ENCODE measurements at places on chromosomes 1 and 21.

DNA sequence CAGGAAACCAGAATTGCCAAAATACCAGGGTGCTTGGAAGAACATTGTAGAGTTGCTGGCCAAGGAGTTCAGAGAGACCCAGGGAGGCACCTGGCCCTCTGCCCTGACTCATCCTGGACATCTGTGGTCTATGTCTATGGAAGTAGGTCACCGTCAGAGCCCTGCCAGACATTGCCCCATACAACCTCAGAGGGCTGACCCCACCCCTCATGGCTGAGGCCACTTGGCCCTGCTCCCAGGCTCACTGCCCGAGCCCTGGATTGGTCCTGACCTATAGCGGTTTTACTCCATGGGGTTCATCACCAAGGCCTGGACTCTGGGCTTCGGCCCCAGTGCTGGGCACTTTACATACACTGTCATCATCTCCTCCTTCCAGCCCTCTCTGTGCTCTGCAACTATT, 233.1 kb downstream of the PTPRU start:
- DNase-seq, result no peak

- peak; percentile 47 for DNase-seq
Observed at GRCh38 chr1:166166698-166167571, at the start of gene FAM78B. FAM78B (minus strand) TSS chr1:166167001; CDS start chr1:166166248, 753 bp downstream.

GRCh38 chr1:54548389-54549044, 489 bp downstream of the ACOT11 start:
- DNase-seq, result no peak

DNA sequence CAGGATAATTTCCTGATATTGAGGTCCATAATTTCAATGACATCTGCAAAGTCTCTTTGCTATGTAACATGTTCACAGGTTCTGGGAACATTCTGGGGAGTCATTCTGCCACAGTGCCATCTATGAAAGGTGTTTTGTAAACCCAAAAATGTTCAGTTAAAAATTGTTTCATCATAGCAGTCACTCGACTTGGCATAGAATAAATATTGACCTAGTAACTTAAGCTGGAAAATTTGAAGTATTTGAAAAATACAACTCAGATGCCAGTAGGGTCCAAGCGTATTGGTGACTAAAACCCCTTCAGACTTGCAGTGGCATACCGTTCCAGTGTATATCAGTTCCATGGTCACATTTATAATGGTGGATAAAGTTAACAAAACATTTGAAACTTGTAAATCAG, 6.8 kb downstream of the DESI2 start:
- DNase-seq, result no peak

DNA sequence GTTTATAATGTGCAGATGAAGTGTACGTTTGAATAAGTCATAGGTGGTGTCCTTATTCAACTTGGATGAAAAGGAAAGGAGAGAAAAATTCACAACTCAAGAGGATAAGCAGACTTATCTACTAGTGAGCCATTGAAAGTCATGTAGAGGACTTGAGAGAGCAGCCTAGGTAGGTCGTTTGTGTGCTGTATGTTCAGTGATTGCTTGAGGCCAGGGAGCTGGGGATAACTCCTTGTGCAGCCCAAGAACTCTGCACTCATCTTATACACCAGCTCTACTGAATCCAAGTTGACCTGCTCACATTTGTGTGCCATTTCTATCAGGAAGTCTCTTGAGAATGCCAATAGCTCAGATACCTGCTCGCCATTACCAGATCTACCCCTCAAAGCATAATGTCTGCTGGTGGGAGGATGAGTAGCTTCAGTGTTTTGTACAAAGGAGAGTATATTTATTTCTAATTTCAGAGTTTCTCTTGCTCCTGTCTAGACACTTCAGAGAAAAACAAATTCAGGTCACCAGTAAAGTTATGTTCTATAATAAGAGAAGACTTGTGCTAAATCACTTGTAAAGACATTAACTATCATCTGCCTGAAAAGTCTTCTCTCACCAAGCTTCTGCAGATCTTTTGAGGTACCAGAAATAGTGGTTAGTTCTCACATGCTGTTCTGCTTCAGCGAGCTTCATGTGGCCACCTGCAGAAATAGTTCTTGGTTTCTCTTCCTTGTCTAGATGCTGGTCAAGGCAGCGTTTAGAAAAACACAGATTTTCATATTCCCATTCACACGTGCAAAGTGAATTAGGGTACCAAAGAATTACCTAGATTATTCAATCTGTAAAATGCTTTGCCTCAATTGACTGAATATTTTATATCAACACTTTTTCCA, 10.8 kb downstream of the S1PR1 start:
- no peak for DNase-seq

- no peak for DNase-seq
Observed at GRCh38 chr1:227786673-227787512, 28.6 kb upstream of the PRSS38 start.

GRCh38 chr1:207847116-207847515, 63.8 kb downstream of the CD34 start:
- no peak for DNase-seq

DNA sequence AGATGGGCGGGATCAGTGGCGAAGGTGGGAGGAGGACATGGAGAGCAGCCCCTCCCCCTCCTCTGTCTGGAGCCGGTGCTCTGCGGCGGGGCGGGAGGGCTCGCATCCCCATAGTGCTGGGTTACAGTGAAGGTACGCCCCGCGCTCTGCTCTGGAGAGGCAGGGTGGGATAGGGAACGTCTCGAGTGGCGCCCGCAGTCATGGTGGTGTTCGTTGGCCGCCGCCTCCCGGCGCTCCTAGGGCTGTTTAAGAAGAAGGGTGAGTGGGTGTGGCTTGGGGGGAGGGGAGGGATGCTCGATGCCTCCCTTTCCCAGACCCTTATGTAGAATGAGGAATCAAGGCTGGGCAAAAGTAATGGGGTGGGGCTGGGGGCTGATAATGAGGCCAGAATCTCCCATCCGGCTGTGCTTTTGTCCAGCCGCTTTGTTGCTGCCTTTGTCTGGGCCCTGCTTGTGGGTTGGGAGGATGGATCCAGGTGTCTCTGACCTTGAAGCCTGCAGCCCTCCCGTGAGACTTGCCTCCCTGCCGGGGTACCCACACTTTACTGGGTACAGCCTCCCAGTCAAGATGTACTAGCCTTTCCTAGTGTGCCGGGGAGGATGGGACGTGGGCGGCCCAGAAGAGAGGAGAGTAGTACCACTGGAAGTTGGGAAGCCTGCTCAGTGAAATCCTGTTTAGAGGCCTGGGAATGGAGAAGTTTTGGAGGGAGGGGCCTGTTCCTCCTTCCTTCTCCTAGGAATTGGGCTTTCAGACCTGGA, 51.4 kb downstream of the YARS1 start:
- no peak for DNase-seq

- no peak for DNase-seq
Observed at GRCh38 chr1:65163201-65163805, 15.3 kb downstream of the AK4 start.

GRCh38 chr1:199226163-199226562, 587.3 kb downstream of the PTPRC start:
- DNase-seq, result no peak

- peak; percentile 9 for DNase-seq
Observed at GRCh38 chr1:98661544-98662355, at the start of gene SNX7. SNX7 (plus strand) TSS chr1:98661721; CDS start chr1:98661732, 11 bp downstream.

GRCh38 chr21:15285556-15285955, 220.8 kb upstream of the NRIP1 start:
- no peak for DNase-seq

DNA sequence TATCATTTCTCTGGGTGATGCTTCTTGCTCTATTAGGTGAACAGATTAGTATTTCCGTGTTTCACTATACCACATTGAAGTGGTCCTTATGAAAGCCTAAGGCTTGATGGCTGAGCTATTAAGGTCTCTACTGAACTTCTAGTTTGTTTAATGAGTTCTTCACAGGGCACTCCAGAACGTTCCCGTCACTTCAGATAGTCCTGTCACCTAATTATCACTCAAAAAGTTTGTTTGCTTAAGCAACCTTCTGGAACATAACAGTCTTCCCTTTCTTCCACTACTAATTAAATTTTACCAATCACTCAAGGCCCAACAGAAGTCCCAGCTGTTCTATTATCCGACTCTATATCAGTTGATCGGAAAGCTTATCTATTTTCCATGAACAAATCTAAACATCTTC, 104.6 kb upstream of the ZC3H11B start:
- no peak for DNase-seq

- no peak for DNase-seq
Observed at GRCh38 chr1:5889901-5890300, 102.3 kb downstream of the NPHP4 start.

DNA sequence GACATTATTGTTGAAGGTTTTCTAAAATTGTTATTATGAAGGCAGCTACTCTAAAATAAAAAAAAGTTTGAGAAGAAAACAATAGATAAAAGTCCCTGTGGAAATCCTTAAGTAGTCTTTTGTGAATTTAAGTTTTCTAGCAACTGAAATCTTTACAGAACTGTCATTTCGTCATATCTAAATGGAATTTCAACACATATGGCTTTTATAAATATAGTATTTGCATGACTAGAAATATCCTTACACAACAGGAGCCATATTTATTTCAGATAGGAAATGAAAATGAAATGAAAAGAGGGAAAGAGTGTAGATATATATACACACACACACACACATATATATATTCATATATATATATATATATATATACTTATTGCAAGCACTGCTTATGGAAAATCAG, 204.7 kb upstream of the RGS18 start:
- DNase-seq, result no peak

- no peak for DNase-seq
Observed at GRCh38 chr21:40128891-40129290, 261.7 kb downstream of the PCP4 start.

GRCh38 chr1:110112656-110113055, 413 bp downstream of the UBL4B start:
- DNase-seq, result no peak

- DNase-seq, result no peak
Observed at GRCh38 chr1:157035121-157035520, 10.4 kb downstream of the ARHGEF11 start.

GRCh38 chr1:204991342-204991844, 51.6 kb upstream of the CNTN2 start:
- no peak for DNase-seq

DNA sequence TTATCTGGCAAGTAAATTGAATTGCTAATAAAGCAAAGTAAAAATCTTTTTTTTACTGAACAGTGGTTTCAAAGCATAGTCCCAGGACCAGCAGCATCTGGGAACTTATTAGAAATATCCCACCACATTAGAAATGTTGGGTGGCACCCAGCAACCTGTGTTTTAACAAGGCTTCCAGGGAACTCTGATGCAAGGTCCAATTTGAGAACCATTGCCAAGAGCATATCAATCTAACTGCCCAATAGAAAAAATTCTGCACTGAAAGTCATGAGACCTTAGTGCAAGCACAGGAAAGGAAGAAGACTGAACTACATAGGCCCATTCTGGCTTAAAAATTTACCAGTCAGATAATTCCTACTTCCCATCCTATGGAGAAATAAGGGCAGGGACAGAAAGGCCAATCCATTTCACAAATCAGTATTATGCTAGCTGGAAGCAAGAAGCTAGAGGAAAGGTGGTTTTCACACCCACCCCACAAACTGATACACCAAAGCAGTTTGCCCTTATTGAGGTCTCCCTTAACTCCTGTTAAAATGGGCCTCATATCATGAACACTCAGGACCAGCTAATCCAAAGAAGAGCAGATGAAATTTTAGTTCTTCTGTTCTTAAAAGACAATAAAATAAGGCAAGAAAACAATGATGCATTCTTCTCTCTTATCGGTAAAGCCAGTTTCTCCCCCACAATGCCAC, 17.5 kb upstream of the C1orf105 start:
- no peak for DNase-seq

GRCh38 chr1:5857508-5858090, 134.6 kb downstream of the NPHP4 start:
- no peak for DNase-seq

DNA sequence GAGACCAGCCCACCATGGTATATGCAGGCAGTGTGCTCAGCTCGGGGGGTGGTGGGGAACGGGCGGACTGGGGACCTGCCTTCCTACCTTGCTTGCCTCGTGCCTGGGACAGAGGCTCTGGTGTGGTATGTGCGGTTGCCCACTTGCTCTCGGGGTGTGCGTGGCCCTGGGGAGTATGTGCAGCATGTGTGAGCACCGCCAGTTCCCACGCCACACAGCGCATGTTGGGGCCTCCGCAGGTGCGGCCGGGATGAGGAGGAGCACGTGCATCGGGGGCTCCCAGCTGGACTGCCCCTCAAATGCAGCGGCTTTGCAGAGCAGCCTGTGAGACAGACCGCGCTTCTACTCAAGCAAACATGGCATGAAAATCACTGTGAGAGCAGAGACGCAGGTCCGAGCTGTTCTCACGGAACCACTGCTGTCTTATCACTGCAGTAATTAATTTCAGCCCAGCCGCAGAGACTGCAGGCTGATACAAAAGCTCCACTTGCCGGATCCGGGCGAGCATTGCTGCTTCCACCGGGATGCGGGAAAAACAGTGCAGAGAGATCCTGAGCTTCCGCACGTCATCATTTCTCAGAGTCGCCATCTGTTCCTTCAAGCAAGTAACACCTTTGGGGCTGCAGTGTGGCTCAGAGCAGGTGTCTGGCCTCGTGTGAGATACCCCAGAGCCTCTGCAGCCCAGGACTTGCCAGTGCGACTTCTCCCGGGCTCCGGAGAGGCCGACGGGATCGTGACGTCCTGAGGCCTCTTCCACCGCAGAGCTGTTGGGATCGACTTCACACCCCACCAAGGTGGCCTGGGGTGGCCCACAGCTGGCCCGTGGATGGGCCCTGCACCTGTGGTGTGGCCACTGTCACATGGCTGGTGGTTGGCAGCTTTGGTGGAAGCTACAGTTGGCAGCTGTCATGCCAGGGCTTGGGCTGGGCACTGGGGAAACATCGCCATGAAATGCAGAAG, 92.6 kb upstream of the ACTRT2 start:
- no peak for DNase-seq

GRCh38 chr1:242870966-242871365, 346.5 kb upstream of the PLD5 start:
- no peak for DNase-seq

GRCh38 chr1:244010191-244010590, 40.9 kb upstream of the ZBTB18 start:
- DNase-seq, result no peak

DNA sequence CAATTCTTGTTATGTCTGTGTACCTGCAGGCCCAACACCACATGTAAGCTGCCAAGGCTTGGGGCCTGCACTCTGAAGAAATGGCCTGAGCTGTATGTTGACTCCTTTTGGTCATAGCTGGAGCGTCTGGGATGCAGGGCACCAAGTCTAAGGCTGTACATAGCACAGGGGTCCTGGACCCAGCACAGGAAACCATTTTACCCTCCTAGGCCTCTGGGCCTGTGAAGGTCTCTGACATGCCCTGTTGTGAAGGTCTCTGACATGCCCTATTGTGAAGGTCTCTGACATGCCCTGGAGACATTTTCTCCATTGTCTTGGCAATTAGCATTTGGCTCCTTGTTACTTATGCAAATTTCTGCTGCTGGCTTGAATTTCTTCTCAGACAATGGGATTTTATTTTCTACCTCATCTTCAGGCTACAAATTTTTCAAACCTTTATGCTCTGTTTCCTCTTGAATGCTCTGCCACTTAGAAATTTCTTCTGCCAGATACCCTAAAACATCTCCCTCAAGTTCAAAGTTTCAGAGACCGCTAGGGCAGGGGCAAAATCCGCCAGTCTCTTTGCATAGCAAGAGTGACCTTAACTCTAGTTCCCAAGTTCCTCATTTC, 246.7 kb upstream of the B3GALT2 start:
- DNase-seq, result no peak

GRCh38 chr21:45630876-45631275, 12.6 kb upstream of the PCBP3 start:
- DNase-seq, result no peak

- no peak for DNase-seq
Observed at GRCh38 chr1:86866665-86867064, 47.3 kb downstream of the SELENOF start.
